ENCODE measurements at places on chromosomes 5 and 9. TPM values are rescaled to one million over a fixed set of nuclear protein-coding genes. Genes with fewer than 3 reads are reported as not detected.

DRD1 gene
- total RNA-seq: not detected

DNA sequence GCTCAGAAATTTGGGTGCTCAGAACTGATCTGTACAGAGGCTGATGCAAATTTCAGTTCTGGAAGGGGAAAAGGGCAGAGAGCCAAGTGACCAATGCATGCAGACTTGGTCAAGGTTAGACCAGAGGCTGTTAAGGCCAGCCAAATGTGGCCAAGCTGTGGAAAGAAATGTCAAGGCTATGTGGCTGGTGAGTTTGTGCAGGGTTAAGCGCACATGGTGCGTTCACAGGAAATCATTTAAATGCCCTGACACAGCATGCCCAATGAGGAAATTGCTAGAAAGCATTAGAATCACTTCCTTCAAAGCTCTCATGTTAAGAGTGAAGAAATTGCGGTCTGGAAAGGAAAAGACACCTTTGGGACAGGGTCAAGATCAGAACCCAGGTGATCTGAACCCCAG, 58.0 kb downstream of the PTPN3 start:
- no peak for DNase-seq
- no peaks in the 10 kb centered on the region for H3K27me3 ChIP-seq
- no peak overlapping the region for H3K4me3 ChIP-seq
- H3K4me1 ChIP-seq: peaks cover 3% of the 10 kb centered on the region
- H3K36me3 ChIP-seq: no peaks in the 10 kb centered on the region

DNA sequence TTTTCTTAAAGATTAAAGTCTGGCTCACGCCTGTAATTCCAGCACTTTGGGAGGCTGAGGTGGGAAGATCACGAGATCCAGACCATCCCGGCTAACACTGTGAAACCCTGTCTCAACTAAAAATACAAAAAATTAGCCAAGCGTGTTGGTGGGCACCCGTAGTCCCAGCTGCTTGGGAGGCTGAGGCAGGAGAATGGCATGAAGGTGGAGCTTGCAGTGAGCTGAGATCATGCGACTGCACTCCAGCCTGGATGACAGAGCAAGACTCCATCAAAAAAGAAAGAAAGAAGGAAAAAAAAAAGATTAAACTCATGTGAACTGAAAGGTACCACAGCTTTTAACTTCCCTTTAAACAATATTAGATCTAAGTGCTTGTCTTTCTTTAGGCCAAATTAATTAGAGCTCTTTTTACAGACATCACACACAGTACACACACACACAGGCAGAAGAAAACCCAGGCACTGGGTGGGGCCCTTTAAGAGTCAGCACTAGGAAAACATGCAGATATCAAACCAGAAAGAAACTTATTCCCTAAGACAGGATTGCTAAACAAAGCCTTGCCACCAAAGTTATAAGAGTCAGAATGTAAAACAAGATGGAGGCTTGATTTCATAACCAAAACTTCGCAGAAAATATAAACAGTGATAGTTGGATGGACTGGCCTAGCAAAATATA, 29.3 kb upstream of the UHRF2 start:
- H3K4me3 ChIP-seq: no peak overlapping the region
- H3K27ac ChIP-seq: no peak overlapping the region
- no peaks in the 10 kb centered on the region for H3K36me3 ChIP-seq
- H3K27me3 ChIP-seq: no peaks in the 10 kb centered on the region
- no peak for DNase-seq

GRCh38 chr5:155540000-155540595, 526.5 kb downstream of the KIF4B start:
- no peaks in the 10 kb centered on the region for H3K4me1 ChIP-seq
- H3K27me3 ChIP-seq: no peaks in the 10 kb centered on the region
- no peak for DNase-seq
- H3K36me3 ChIP-seq: no peaks in the 10 kb centered on the region

GRCh38 chr5:150589862-150590601, 50.4 kb upstream of the SYNPO start:
- peak; percentile 60 for DNase-seq
- H3K4me1 ChIP-seq: peaks cover 53% of the 10 kb centered on the region
- H3K36me3 ChIP-seq: no peaks in the 10 kb centered on the region
- peak overlapping the region; percentile 73 for H3K27ac ChIP-seq
- peak overlapping the region; percentile 2 for H3K4me3 ChIP-seq

DNA sequence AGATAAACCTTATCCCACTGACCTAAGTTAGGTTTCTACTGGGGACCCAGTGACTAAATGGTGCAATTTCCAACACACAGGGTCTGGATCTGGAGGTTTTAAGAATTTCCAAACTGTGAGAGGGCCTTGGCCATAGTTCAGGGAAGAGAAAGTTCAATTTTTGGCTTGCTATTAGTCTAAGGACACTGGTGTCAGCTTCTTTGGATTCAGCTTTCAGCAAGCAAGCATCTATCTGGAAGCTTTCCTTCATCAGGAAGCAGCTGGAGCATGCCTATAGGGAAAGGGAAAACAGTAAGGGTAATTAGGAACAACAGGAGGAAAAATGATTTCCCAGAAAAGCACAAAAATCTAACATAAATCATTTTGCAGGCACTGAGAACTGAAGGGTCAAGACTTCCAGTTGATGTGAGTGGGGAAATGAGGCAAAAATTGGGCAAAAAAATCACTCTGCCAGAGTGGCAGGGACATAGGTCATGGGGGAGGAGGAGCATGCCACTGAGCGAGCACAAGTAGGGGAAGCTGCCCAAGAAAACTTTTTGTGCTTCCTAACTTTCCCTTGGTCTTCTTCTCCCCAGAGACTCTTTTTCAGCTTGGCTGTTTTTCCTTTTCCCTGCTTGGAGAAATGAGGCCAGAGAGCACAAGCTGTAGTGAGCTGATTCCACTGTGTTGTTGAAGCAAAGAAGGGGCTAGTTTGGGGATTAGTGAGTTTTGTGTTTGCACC, 299.6 kb downstream of the FGF10 start:
- H3K27ac ChIP-seq: no peak overlapping the region
- H3K4me1 ChIP-seq: no peaks in the 10 kb centered on the region
- no peak for DNase-seq
- no peaks in the 10 kb centered on the region for H3K27me3 ChIP-seq
- H3K4me3 ChIP-seq: no peak overlapping the region

- no peaks in the 10 kb centered on the region for H3K27me3 ChIP-seq
- no peaks in the 10 kb centered on the region for H3K4me1 ChIP-seq
- H3K4me3 ChIP-seq: no peak overlapping the region
- H3K36me3 ChIP-seq: no peaks in the 10 kb centered on the region
- no peak overlapping the region for H3K27ac ChIP-seq
- no peak for DNase-seq
Measured at GRCh38 chr5:143235423-143235822, 168.1 kb downstream of the NR3C1 start.

- H3K27me3 ChIP-seq: no peaks in the 10 kb centered on the region
- DNase-seq: no peak
- no peak overlapping the region for H3K4me3 ChIP-seq
- H3K27ac ChIP-seq: no peak overlapping the region
Measured at GRCh38 chr5:88396751-88397281, 128.2 kb upstream of the TMEM161B start.

GRCh38 chr9:116008278-116008677, 145.3 kb upstream of the PAPPA start:
- H3K36me3 ChIP-seq: no peaks in the 10 kb centered on the region
- no peaks in the 10 kb centered on the region for H3K27me3 ChIP-seq
- H3K4me3 ChIP-seq: no peak overlapping the region
- H3K27ac ChIP-seq: no peak overlapping the region
- no peak for DNase-seq
- no peaks in the 10 kb centered on the region for H3K4me1 ChIP-seq

GRCh38 chr5:75509546-75509945, 1.9 kb downstream of the CERT1 start:
- H3K4me3 ChIP-seq: no peak overlapping the region
- H3K27me3 ChIP-seq: no peaks in the 10 kb centered on the region
- no peaks in the 10 kb centered on the region for H3K36me3 ChIP-seq
- H3K4me1 ChIP-seq: peaks cover 51% of the 10 kb centered on the region
- H3K27ac ChIP-seq: peak overlapping the region; percentile 90

DNA sequence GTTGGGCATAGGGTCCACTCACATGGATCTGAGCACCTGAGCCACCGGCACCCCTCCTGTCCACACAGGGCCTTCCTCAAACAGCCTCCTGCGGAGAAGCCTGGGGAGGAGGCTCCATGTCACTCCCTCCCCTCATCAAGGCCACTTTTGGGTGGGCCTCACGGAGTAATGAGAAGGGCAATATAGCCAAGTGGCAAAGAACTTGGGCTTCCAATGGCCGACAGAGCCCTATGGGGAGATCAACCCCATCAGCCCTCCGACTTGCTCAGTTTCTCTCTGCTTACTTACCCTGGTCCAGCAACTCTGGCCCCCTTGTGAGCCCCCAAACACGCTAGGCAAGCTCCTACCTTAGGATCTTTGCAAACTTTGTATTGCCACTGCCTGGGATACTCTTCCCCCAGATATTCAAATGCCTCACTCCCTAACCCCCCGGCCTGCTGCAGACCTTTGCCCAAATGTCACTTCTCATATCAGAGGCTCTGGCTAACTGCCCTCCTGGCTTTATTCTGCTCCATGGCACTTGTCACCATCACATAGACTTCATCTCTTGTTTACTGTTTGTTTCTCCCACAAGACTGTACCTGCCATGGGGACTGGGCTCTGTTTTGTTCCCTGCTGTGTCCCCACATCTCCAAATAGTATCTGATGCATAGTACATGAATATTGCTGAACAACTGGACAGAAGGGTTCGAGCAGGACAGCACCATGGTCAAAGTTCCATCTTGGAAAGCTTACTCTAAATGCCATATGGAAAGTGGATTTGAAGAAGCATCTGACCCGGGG, 220.8 kb downstream of the FSTL4 start:
- no peak overlapping the region for H3K27ac ChIP-seq
- no peaks in the 10 kb centered on the region for H3K36me3 ChIP-seq
- H3K4me1 ChIP-seq: no peaks in the 10 kb centered on the region
- H3K4me3 ChIP-seq: no peak overlapping the region

ARHGEF37 gene
- total RNA-seq: 27.5 TPM

All from transverse colon (tissue), 4 donors.